CD4-positive, alpha-beta T cell treated with Interleukin-10 for 1 hour (primary cell): ENCODE measurements at places on chromosomes 12 and 14.

DNA sequence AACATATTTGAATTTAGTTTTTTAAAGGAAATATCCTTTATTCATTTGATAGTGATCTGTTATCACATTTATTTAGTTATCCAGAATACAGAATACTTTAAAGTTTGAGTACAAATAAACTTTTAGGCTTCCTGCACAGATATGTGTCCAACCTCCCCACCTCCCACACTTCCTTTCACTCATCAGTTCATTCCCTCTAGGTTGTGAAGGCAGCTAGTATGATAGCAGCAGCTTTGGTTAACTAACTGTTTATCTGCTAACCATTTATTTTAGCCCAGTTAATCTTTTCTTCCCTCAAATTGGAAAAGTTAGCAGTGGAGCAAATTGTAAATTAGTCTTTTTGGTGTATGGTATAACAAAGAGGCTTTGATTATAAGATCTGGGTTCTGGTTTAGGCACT is 35.7 kb downstream of the CNOT2 start:
- DNase-seq: no peak

- DNase-seq: no peak
Observed at GRCh38 chr12:23895792-23896218, 53.7 kb downstream of the SOX5 start.

DNA sequence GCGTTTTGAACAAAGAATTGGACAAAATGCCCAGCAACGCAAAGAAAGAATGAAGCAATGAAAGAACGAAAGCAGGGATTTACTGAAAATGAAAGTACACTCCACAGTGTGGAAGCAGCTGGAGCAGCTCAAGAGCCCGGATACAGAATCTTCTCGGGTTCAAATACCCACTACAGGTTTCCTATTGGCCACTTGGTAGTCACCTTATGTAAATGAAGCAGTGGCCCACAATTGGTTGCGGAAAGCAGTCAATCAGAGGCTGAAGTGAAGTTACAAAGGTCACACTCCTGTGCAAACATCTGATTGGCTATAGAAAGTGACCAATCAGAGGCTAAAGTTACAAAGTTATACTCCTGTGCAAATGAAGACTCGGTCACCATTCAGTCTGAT is 15.0 kb upstream of the PPP1R13B start:
- DNase-seq: no peak

DNA sequence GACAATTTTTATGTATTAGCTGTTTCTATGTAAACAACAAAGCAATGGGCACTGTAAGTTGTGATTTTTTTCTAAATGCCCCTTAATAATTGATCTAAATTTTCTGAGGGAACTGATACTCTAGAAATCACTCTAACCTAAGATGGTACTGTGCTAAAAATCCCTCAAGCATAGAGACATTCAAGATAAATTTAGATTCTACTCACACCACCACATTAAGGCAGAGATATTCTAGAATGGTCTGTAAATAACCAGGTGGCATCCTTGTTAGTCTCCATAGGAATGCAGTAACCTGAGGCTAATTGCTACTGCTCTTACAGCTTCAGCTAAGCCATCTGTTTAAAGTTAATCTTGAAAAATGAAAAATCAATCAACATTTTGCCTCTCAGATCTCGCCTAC is 87.3 kb downstream of the SLC41A2 start:
- no peak for DNase-seq

- peak; percentile 33 for DNase-seq
Observed at GRCh38 chr14:89620436-89620835, 203.4 kb upstream of the FOXN3 start.

- DNase-seq: no peak
Observed at GRCh38 chr12:24852420-24852819, 96.5 kb downstream of the BCAT1 start.

DNA sequence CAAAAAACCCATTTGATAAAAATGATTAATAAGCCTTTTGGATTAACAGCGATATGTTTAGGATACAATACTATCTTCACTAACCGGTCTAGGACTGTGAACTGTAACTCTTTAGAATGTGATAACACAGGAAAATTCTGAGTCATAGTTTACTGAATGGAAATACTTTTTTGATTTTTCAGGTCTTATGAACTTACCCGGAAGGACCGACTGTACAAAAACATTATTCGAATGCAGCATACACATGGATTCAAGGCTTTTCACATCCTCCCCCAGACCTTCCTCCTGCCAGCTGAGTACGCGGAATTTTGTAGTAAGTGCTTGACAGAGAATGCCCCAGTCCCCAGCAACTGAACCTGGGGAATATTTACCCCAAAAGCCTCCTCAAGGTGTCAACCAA is 29.0 kb downstream of the TTLL5 start:
- no peak for DNase-seq

DNA sequence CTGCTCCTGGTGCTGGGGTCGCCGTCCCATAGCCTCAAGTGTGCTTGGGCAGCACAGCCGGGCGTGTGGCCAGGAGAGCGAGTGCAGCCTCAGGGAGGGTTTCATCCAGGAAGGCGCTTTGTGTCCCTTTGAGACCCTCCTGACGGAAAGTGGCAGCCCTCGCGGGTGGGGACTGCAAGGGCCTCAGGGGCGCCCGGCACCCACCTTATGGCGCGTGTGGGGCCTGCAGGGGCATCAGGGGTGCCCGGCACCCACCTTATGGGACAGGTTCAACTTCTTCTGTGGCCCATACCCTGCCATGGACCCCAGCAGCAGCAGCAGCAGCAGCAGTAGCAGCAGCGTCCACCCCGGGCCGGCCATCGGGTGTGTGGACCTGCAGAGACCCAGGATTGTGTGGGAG is 4.5 kb downstream of the LRCOL1 start:
- no peak for DNase-seq

DNA sequence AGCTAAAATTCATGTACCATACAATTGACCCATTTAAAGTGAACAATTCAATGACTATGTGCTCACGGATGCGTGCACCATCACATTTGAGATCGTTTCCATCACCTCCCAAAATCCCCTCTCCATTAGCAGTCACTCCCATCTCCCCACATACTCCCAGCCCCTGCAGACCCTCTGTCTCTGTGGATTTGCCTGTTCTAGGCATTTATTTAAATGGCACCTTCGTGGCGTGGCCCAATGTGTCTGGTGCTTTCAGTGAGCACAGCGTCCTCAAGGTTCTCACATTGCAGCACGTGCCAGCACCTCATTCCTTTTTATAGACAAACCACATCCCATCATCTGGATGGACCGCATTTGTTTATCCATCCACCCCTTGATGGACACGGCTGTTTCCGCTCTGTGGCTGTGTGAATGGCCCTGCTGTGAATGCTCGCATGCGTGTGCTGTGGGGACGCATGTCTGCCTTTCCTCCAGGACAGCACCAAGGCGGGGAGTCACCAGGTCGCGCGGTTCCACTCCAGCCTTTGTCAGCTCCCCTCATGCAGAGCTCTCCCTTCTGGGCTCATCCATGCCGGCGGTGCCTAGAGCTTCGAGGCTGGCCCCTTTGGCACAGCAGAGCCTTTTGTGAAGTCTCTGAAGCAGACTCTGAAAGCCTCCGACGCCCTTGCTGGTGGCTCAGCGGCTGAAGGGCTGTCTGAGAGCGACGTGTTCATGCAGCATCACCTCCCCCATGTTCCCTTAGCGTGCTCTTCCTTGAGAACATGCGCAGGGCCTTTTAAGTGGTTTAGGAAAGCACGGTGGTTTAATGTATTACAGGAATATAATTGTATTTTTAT is 184.4 kb downstream of the KIF26A start:
- no peak for DNase-seq

DNA sequence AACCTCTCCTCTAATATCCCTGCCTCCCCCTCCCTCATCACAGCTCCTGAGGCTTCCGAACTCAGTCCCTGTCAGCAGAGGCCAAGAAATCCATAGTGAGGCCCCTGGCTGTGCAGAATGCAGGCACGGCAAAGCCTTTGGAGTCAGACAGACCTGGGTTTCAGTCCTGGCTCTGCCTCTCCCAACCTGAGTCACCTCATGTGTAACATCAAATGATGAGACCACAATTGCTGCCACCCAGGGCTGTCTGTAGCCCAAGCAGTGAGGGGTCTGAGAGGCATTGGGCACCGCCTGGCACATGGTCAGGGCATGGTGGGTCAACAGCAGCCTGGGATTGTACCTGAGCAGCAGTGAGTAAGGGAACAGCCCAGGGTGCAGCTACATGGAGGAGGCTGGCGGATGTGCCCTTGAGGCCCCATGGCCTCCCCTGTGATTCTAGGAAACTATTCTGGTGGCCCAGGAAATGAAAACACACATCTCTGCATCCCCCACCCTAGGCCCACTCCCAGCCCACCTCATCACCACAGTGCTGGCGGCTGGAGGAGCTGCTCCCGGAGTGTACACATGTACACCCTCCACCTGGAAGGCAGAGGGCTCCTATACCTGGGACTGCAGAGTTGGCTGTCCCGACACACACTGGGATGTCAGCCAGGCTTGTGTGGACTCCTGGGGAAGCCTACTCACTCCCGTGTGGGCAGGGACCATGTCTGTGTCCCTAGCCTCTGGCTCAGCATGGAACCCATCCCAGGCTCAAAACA is 7.7 kb downstream of the ANKRD33 start:
- DNase-seq: no peak

- no peak for DNase-seq
Observed at GRCh38 chr12:2295941-2296461, 243.2 kb downstream of the CACNA1C start.

GRCh38 chr12:46230306-46230705 is 38.5 kb downstream of the SLC38A1 start:
- no peak for DNase-seq

DNA sequence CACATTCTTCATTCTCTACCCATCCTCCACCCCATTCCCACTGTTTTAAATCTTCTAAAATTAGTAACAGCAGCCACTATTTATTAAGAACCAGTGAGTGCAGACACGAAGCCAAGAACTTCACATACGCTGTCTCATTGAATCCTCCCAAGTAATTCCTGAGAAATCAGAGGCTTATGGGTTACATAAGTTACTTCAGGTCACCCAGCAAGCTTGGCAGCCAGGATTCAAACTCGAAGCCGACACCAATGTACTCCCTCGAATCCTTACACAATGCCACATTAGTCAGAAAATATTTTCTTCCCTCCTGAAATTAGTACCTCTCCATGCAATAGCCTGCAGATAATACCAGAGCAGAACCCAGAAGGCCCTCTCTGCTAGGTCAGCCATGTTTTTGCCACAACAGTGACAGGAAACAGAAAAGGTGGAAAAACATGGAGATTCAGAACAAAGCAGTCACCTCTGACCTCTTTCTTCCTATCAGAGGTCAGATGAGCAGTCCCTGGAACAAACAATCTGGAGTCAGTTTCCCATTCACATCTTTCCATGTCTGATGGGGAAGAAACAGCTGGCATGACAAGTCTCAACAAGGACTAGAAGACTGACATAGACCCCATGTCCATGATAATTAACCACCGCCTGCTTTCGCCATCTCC is 16.4 kb downstream of the NID2 start:
- DNase-seq: no peak

DNA sequence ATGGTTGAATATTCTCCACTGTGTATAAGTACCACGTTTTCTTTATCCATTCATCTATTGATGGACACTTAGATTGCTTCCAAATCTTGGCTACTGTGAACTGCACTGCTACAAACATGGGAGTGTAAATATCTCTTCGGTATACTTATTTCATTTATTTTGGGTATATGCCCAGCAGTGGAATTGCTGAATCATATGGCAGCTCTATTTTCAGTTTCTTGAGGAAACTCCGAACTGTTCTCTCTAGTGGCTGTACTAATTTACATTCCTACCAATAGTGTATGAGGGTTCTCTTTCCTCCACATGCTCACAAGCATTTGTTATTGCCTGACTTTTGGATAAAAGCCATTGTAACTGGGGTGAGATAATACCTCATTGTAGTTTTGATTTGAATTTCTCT is 623.1 kb upstream of the LRFN5 start:
- DNase-seq: no peak

- no peak for DNase-seq
Observed at GRCh38 chr12:113260127-113260526, 38.9 kb downstream of the TPCN1 start.

DNA sequence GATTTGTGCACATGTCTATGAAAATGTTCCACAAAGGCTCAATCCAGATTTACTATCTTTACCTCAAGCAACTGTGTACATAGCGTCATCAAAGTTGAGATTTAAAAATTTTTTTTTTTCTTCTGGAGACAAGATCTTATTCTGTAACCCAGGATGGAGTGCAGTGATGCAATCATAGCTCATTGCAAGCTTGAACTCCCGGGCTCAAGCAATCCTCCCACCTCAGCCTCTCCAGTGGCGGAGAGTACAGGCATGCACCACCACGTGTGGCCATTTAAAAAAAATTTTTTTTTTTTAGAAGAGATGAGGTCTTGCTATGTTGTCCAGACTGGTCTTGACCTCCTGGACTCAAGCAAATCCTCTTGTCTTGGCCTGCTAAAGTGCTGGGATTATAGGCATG is 2.3 kb downstream of the COCH start:
- no peak for DNase-seq

GRCh38 chr14:77409131-77409533 is 14.2 kb downstream of the NOXRED1 start:
- DNase-seq: no peak

GRCh38 chr12:122393817-122394216 is 28.7 kb downstream of the CLIP1 start:
- DNase-seq: peak; percentile 40
